T-cell (primary cell): ENCODE measurements at places on chromosomes 5 and 9. TPM values are rescaled to one million over a fixed set of nuclear protein-coding genes. Genes with fewer than 3 reads are reported as not detected.

- no peaks in the 10 kb centered on the region for H3K27me3 ChIP-seq
- no peak overlapping the region for H3K4me3 ChIP-seq
- no peaks in the 10 kb centered on the region for H3K4me1 ChIP-seq
- peaks cover 21% of the 10 kb centered on the region for H3K36me3 ChIP-seq
Measured at GRCh38 chr9:126386088-126386487, 59.5 kb downstream of the MVB12B start.

DNA sequence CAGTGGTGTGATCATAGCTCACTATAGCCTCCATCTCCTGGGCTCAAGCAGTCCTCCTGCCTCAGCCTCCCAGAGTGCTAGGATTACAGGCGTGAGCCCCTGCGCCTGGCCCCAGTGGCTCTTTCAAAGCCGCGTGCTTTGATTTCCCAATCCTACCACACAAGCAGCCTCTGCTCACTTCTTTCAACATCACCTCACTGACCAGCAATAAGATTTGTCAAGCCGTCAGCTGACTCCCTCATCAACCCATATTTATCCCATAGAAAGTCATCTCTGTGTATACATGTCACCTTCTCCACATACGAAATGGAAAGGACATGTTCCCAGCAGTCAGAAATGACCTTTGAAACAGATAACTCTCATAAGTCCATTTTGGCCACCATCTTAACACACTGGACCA, 26.0 kb downstream of the SLC31A2 start:
- H3K4me1 ChIP-seq = no peaks in the 10 kb centered on the region
- H3K36me3 ChIP-seq = peaks cover 86% of the 10 kb centered on the region
- no peak for DNase-seq
- H3K4me3 ChIP-seq = no peak overlapping the region
- no peaks in the 10 kb centered on the region for H3K27me3 ChIP-seq

DNA sequence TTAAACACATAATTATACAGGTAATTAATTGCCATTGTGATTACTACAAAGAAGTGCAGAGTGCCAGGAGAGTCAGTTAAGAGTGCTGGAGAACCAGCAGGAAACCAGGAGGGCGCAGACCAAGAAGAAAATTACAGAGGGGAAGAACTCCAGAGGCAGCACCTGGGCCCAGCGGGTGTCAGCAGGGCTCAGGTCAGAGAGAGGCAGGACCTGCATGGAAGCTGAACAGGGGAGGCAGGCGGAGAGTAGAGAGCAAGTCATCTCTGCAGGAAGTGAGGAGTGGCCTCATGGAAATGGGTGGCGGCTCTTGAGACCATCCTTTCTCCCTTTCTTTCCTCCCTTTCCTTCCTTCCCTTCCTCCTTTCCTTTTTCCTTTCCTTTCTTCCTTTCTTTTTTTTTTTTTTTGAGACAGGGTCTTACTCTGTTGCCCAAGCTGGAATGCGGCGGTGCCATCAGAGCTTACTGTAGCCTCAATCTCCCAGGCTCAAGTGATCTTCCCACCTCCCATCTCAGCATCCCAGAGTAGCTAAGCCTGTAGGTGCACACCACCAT, 4.0 kb upstream of the ZBTB34 start:
- H3K27ac ChIP-seq = no peak overlapping the region
- H3K4me3 ChIP-seq = no peak overlapping the region
- H3K27me3 ChIP-seq = no peaks in the 10 kb centered on the region
- DNase-seq = no peak

Gene C5orf52
- not detected for total RNA-seq

- no peaks in the 10 kb centered on the region for H3K36me3 ChIP-seq
- DNase-seq = no peak
- no peak overlapping the region for H3K27ac ChIP-seq
- no peak overlapping the region for H3K4me3 ChIP-seq
- no peaks in the 10 kb centered on the region for H3K4me1 ChIP-seq
- no peaks in the 10 kb centered on the region for H3K27me3 ChIP-seq
Measured at GRCh38 chr5:123429993-123430392, 6.8 kb upstream of the CEP120 start.

Gene EGR1
- total RNA-seq = 7.7 TPM

Gene SLCO6A1
- total RNA-seq = not detected

- no peak overlapping the region for H3K4me3 ChIP-seq
- DNase-seq = no peak
- H3K27ac ChIP-seq = no peak overlapping the region
- H3K27me3 ChIP-seq = peaks cover 6% of the 10 kb centered on the region
- H3K36me3 ChIP-seq = no peaks in the 10 kb centered on the region
Measured at GRCh38 chr5:72470826-72471225, 36.4 kb downstream of the ZNF366 start.

DNA sequence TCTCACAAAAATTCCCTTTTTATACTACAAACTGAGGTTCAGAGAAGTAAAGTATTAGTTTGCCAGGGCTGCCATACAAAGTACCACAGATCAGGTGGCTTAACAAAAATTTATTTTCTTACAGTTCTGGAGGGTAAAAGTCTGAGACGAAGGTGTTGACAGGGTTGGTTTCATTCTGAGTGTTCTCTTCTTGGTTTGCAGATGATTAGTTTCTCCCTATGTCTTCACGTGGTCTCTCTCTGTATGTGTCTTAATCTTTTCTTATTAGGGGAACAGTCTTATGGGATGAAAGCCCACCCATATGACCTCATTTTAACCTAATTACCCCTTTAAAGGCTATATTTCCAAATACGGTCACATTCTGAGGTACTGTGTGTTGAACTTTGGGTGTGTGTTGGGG, 274.2 kb downstream of the BRINP1 start:
- DNase-seq = no peak
- H3K27ac ChIP-seq = no peak overlapping the region
- H3K36me3 ChIP-seq = no peaks in the 10 kb centered on the region

Gene ADGRD2
- not detected for total RNA-seq

DNA sequence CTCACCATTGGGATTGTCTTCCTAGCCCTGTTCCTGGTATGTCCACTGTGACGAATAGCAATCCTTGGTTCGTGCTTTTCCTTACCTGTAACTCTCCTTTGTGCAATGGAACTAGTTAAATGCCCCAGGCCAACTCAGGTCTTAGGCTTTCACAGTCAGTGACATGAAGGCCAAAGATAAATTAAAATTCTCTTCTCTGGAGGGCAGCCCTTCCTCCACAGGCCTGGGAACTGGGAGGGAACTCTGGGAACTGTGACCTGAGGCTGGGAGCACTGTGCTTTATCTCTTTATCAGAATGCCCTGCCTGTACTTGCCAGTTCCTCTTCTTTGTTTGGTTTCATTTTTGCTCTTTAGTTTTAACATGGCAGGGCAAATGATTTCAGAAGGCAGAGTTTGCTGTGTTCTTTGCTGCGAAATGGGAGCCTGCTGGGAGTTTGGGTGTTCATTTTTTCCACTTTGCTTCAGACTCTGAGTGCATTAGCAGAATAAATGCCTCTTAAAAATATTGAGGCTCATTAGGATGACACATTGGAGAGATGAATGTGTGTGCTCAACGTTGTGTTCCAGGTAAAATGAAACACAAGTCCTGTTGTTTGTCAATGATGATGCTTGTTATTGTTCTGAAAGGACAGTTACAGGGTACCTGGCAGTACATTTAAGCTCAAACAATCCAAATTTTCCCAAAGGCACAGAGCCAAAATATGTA, 118.1 kb downstream of the NUDT12 start:
- no peaks in the 10 kb centered on the region for H3K27me3 ChIP-seq
- no peak overlapping the region for H3K27ac ChIP-seq
- no peak overlapping the region for H3K4me3 ChIP-seq
- no peaks in the 10 kb centered on the region for H3K36me3 ChIP-seq

DNA sequence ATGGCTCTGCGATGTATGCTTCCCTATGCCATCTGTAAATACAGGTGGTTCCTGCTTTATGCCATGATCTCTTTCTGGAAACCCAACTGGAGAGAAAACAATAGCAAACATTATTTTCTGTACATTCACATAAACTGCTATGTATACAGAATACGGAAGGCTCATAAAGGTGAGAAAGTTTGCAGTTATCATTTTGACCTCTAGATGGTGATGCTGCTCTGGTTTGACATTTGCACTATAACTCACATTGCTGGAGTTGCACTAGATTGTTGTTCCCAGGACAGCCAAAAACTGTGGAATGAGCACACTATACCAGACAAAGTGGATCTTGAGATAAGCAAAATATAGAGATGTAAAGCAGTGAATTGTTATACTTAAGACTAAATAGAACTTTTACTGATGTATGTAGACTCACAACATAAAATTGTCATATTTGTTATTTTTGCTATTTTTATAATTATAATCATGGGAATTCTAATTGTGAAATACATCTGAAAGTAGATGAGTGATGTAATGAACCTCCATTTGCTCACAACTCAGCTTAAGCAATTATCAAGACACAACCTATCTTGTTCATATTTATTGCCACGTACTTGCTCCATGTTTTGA, 246.5 kb downstream of the PTPRD start:
- H3K4me3 ChIP-seq = no peak overlapping the region
- H3K36me3 ChIP-seq = no peaks in the 10 kb centered on the region
- no peak overlapping the region for H3K27ac ChIP-seq
- DNase-seq = no peak

DNA sequence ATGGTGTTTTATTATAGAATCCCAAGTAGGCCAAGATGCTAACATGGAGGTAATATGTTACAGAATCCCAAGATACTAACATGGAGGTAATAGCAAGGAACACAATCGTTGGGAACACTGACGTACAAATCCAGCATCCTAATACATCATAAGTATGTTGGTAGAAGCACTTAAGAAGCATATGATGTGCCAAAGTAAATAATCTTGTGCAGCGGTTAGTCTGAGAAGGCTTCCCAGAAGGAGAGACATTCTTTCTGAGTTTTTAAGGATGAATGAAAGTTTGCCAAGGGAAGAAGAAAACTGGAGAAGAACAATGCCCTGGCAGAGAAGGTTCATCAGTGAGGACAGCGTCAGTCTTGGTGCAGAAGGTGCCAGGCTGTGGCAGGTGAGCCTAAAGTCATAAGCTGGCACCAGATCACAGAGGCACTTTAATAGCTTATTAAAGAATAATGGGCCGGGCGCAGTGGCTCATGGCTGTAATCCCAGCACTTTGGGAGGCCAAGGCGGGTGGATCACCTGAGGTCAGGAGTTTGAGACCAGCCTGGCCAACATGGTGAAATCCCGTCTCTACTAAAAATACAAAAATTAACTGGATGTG, 294.5 kb upstream of the PIK3R1 start:
- DNase-seq = no peak
- H3K27ac ChIP-seq = no peak overlapping the region
- no peak overlapping the region for H3K4me3 ChIP-seq
- H3K4me1 ChIP-seq = no peaks in the 10 kb centered on the region

- peaks cover 29% of the 10 kb centered on the region for H3K27me3 ChIP-seq
- no peak overlapping the region for H3K27ac ChIP-seq
- no peaks in the 10 kb centered on the region for H3K36me3 ChIP-seq
- H3K4me1 ChIP-seq = no peaks in the 10 kb centered on the region
- no peak overlapping the region for H3K4me3 ChIP-seq
Measured at GRCh38 chr5:172540099-172540870, 86.0 kb upstream of the SH3PXD2B start.

DNA sequence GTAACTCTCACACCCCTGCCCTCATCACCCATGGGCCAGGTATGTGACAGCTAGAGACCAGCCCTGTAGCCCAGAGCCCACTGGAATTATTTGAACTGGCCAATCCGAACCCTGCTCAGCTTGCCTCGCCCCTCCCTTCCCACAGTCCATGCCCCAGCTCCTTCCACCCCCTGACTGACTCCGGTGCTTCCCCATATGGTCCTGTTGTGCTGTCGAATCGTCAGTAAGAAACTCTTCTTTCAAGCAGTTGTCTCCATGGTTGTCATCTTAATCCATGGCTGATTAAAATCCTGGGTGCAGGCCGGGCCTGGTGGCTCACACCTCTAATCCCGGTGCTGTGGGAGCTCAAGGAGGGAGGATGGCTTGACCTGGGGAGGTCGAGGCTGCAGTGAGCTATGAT, 118.5 kb downstream of the COL23A1 start:
- no peak overlapping the region for H3K27ac ChIP-seq
- DNase-seq = no peak
- H3K36me3 ChIP-seq = no peaks in the 10 kb centered on the region
- H3K4me1 ChIP-seq = no peaks in the 10 kb centered on the region
- no peak overlapping the region for H3K4me3 ChIP-seq
- no peaks in the 10 kb centered on the region for H3K27me3 ChIP-seq

DNA sequence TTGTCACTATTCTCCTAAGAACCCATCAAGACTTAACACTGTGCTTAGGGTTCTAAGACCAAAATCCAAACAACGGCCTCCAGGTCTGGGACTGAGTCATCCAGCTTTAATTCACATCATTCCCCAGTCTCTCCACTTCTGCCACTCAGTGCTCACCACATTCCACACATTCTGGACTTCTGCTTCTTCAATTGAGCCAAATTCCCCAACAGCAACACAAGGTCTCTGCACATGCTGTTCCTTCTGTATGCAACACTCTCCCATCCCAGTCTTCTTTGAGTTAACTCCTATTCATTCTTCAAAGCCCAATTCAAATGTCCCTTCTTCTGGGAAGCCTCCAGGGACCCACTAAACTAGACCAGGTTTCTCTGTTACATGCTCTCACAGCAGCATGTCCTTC, 97.8 kb downstream of the GPR21 start:
- H3K4me3 ChIP-seq = no peak overlapping the region
- no peak overlapping the region for H3K27ac ChIP-seq
- H3K27me3 ChIP-seq = no peaks in the 10 kb centered on the region

Gene KCNN2
- not detected for total RNA-seq

DNA sequence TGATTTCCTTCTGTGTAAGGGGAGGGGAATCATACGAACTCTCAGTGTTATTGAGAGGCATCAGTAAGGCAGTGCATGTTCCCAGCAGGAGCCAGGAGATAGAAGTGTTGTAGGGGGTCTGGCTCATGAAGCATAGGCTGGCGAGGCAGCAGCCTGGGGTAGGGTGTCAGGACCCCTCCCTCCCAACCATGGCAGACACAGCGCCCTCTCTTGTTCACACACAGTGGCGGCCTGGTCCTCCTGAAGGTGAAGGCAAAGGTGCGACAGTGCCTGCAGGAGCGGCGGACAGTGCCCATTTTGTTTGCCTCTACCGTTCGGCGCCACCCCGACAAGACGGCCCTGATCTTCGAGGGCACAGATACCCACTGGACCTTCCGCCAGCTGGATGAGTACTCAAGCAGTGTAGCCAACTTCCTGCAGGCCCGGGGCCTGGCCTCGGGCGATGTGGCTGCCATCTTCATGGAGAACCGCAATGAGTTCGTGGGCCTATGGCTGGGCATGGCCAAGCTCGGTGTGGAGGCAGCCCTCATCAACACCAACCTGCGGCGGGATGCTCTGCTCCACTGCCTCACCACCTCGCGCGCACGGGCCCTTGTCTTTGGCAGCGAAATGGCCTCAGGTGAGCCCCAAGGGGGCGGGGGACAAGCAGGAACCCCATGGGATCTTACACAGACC, 4.7 kb downstream of the SLC27A4 start:
- peaks cover 5% of the 10 kb centered on the region for H3K4me1 ChIP-seq
- no peak overlapping the region for H3K4me3 ChIP-seq
- peaks cover 18% of the 10 kb centered on the region for H3K36me3 ChIP-seq
- H3K27me3 ChIP-seq = no peaks in the 10 kb centered on the region

Gene GRAMD2B
- total RNA-seq = 14.1 TPM

GRCh38 chr9:35277628-35278359, 116.0 kb downstream of the UNC13B start:
- H3K4me3 ChIP-seq = no peak overlapping the region
- no peaks in the 10 kb centered on the region for H3K4me1 ChIP-seq
- H3K27me3 ChIP-seq = no peaks in the 10 kb centered on the region
- DNase-seq = no peak
- H3K27ac ChIP-seq = no peak overlapping the region
